Activated T-helper 17 cell treated with anti-CD3 and anti-CD28 coated beads, Interleukin-2, amount 50 U/mL, for 72 hours (primary cell): ENCODE measurements at places on chromosomes 2 and 18. TPM values are rescaled to one million over a fixed set of nuclear protein-coding genes. Genes with fewer than 3 reads are reported as not detected.

Gene MYCN
- not detected for total RNA-seq

Gene CNDP1
- 0.26 TPM for total RNA-seq

Gene FOXD4L1
- 0.11 TPM for total RNA-seq

Gene SLC38A11
- total RNA-seq, result not detected

DNA sequence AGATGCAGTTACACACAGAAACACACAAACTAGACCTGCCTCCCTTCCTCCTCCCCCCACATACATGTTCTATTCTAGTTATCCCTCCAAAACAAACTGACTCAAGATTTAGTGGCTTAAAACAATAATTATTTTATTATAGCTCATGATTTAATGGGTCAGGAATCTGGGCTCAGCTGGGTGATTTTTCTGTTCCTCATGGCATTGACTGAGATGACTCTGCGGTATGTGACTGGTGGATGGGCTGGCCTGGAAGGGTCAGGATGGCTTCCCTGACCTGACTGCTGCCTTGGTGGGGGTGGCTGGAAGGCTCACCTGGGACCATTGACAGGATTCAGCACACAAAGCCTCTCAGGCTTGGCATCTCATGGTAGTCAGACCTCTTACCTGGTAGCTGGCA, 33.7 kb upstream of the NTSR2 start:
- ATAC-seq, result no peak

DNA sequence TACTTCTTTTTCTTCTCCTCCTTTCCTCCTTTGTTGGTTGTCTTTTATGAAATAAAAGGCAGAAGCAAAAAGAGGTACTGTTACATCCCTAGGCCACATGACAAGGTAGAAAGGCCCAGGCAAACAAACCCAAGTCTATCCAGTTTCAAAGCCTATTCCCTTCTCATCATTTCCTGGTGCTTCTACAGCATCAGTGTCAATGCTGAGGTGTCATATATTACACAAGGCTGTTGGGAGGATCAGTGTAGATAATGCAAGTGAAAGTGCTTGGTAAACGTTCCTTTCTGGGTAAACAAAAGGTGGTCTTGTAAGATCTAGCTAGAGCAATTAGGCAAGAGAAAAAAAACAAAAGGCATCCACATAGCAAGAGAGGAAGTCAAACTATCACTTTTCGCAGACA, 64.9 kb downstream of the EVA1A start:
- ATAC-seq, result no peak

DNA sequence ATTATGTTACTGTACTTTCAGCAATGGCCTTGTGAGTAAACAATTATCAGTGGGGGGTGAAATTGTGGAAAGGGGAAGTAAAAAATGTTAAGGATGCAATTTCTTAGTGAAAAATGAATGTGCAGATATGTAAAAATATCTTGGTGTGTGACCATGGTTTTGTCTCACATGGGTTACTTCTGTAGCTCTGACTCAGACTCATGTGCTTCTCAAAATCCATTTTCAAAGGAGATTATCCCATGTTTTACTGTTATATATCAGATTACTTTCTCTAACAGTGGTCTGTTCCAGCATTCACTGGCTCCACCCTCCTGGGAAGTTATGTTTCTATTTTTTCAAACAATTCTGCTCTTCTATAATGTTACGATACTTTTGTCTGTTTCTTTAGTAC, 298.2 kb upstream of the COL3A1 start:
- ATAC-seq, result no peak

GRCh38 chr18:59268721-59269562, 4.3 kb downstream of the RAX start:
- ATAC-seq, result peak; percentile 74

- ATAC-seq, result no peak
Measured at GRCh38 chr2:228507231-228507824, 325.8 kb upstream of the SPHKAP start.

DNA sequence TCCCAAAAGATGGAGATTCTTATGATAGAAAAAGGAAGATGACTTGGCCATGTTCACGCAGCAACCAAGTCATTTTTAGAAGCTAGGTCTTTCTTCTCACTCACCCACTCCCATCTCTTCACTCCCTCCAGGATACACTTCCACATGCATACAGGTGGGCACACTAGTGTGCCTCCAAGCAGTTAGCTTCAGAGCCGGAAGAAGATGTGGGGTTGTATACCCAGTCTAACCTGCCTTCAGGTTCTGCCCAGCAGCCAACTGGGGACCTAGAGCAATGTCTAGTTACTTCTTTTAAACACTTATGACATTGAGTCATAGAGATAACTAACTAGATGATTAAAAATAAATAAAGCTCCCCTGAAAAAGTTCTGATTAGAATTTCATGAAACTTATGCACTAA, 21.8 kb upstream of the TANK start:
- ATAC-seq, result peak; percentile 33

DNA sequence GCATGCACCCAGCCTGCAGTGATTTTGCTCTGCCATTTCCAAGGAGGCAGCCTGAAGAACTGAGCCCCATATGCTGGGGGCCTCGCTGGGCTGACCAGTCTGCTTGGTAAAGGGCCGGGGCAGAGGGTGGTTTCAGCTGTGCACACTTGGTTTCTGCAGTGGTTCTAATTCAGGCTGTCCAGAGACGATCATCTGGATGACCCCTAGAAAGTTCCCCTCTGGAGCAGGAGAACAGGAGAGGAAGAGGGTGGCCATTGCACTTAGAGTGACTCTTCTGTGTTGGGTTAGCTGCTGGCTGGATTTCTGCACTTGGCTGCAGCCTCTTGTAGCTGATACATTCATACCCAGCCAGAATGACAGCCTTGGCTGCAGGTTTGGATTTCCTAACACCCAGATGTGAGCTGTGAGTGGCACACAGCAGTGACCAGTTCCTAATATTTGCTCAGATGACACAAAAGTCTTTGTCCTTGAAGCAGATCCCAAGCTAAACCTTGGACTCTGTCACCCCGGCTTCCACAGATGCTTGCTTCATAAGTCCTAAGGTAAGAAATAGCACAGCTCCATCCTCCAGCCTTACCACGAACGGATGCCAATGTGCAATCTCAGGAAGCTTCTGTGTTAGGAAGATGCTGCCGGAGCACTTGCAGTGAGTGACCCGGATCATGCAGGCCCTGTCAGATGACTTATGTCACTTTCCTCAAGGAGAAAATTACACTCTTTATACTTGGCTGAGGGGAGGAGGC, 105.6 kb downstream of the HNRNPLL start:
- ATAC-seq, result no peak

DNA sequence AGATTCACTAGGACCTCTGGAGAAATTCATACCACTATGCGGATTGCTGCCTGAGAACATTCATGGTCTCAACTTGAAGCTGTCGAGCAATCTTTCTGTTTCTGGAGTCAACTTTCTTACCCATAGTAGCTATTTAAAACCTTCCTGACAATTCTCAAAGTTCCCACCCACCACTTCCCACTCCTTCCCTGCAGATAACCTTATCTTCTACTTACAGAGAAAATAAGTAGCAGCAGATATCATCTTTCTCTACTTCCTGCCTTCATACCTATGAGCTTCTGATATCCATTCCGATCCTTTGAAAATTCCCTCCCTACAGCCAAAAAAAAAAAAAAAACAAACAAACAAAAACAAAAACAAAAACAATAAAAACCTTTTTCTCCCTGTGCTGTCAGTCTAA, 81.2 kb upstream of the CYRIA start:
- no peak for ATAC-seq
